ENCODE measurements at places on chromosomes 13 and 19.

GRCh38 chr19:45385392-45386221 lies 15.2 kb upstream of the ERCC2 start:
- DNase-seq = no peak

DNA sequence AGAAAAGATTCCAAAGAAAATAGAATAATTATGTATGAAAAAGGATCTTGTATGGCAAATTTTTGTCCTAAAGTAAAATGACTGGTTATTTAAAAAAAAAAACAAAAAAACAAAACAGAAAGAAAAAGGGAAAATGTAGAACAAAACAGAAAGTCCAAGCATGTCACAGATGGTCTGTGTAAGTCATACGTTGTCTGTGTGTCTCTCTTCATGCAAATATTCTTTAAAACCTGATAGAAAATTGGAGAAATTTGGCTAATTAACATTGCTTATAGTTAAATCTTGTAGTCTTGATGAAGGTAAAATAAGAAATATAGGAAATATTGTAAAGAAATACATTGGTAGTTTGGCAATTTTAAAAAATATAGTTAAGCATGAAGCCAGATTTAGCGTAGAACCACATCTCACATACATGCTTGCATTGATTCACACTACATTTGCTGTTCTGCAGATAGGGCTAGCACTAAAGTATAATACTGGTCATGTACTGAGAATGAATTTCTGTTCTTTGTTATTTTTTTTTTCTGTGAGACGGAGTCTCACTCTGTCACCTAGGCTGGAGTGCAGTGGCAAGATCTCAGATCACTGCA lies 58.4 kb downstream of the SPRYD7 start:
- no peak for DNase-seq

GRCh38 chr19:29614046-29614445 lies 8.0 kb downstream of the POP4 start:
- DNase-seq = no peak

DNA sequence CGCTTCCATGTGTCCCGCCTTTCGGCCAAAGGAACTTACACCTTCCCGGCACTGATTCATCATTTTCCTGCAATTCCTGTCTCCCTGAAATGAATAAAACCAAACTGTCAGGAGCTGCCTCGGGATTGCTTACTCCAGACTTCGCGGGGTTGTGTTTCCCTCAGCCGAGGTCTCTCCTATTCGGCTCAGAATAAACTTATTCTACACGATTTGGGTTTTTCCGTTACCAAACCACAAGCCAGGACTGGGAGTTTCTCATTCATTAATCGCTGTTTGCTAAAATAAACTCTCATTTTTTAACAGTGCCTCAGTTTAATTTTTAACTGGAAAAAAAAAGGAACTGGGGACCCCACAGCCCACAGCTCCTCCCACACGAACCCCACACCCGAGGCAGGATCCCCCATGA lies 667 bp downstream of the ZNF878 start:
- no peak for DNase-seq

GRCh38 chr13:99085808-99086266 lies 108.0 kb upstream of the DOCK9 start:
- DNase-seq = no peak

DNA sequence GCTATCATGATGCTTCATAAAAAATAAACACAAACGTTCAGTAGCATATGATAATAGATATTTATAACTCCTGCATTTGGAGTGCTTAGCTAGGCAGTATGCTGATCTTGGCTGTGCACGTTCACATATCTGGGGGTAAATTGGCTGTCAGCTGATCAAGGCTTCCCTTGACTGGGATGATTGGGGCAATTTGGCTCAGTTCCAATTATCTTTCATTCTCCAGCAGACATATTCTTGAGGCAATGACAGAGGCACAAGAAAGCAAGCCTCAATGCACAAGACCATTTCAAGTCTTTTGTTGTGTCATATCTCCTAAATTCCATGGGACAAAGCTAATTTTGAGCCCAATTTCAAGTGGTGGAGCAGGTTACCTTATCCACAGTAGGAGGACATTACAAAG lies 142.0 kb downstream of the DLEU7 start:
- no peak for DNase-seq

GRCh38 chr19:34998777-34999497 lies 1.2 kb upstream of the GRAMD1A start:
- DNase-seq = no peak

DNA sequence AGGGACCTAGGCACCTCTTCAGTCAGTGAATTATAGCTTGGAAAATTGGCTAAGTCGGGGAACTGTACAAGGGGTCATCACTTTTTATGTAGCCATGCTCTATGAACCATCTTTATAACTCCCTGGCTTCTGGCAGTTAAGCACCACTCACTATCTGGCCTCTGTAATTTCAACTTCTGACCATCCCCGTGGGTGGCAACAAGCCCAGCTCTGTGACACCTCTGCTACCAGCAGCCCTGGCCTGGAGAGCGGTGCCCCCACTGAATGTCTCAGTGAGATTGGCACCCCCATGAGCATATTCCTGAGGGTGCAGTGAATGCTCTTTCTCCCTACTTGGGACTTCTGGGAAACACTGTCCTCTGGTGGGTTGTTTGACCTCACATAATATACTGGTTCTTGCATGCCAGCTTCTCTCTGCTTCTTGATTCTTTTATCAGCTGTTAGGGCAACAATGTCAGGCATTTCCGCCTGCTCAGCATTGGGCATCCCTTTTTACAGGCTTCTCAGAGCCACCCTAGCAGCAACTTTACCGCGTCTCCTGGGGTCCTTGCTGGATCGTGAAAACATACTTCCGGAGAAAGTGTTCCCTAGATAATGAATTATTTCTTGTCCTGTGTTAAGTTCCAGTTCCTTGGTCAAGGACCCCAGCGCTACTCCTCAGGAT lies 10.4 kb downstream of the KL start:
- no peak for DNase-seq

DNA sequence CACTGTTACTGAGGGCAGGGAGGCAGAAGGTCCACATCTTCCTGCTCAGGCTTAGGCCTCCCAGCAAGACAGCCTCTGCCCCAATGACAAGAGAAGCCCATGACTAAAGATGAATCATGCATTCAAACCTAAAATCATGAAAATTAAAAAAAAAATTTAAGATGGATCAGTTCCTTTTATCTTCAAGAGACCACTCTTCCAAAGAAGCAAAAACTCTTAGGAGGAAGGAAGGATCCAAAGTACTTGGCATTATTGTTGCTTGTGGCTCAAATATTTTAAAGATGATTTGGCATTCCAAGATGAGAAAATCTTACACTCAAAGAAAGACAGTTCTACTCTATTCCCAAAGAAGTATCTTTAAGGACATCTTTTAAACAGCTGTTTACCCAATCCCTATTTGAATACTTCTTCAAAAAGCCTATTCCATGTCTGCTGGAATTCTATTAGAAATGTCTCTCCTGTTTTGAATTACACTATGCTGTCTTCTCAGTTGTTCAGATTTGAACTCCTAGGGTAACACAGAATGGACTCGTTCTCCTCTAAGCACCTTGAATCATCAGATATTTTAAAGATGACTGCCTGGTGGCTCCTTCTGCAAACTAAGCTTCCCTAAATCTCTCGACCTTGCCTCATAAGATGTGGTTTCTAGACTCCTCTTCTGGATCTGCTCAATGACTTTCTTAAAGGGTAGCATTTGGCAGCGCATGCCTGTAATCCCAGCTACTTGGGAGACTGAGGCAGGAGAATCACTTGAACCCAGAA lies 7.0 kb downstream of the SERP2 start:
- DNase-seq = no peak

DNA sequence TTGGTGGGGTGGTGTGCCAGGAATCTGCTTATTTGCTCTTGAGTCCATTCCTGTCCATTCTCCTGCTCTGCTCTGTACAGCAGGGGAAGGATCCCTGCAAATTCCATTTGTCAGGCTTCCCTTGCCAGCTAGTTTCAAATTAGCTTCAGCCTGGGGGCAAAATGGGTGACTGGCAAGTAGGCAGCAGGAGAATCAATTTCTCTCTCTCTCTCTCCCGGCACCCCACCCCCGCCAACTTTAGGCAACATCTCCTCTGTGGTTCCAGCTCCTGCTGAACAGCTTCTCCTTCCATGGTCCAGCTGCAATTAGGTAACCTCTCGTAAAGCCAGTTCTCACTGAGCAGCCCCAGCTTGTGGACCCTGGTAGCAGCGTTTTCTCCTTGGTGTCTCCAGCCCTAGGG lies 6.7 kb upstream of the MYCBP2 start:
- no peak for DNase-seq

DNA sequence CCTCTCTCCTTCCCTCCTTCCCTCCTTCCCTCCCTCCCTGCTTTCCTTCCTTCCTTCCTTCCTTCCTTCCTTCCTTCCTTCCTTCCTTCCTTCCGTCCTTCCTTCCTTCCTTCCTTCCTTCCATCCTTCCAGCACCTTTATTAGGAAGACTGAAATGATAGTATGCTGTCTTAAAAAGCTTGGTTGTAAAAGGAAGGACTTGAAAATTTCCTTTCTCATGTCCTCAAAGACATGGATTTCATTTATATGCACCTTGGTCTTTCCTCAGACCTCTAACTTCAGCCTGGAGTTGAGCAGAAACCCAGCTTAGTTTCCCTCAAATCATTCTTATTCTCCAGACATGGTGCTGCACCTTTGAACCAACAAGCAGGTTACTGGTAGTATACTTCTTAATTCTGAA lies 141.7 kb downstream of the GPC6 start:
- DNase-seq = no peak

- no peak for DNase-seq
These were observed 10.1 kb downstream of the TUBB4A start for GRCh38 chr19:6491802-6492592.

DNA sequence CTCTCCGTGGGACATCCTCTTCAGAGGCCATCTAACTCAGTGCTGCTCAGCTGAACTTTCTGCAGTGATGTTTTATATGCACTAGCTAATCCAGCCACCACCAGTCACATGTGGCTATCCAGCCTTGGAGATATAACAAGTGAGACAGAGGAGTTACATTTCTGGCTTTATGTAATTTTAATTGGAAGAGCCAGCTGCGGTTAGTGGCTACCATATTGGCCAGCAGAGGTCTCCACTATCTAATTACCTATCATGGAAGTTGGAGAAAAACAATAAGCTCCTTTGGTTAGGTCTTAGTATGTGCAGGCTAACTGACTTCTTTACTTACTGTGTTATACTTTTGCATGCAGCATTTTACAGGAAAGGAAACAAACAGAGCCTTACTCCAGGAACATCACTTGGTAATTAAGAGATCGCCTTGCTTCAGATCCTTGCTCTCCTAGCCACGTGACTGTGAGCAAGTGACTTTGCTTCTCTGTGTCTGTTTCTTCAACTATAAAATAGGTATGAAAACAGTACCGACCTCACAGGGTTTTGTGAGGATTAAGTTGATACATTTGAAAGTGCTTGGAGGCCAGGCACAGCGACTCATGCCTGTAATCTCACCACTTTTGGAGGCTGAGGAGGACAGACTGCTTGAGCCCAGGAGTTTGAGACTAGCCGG lies 1.6 kb upstream of the KLK10 start:
- DNase-seq = peak; percentile 61

DNA sequence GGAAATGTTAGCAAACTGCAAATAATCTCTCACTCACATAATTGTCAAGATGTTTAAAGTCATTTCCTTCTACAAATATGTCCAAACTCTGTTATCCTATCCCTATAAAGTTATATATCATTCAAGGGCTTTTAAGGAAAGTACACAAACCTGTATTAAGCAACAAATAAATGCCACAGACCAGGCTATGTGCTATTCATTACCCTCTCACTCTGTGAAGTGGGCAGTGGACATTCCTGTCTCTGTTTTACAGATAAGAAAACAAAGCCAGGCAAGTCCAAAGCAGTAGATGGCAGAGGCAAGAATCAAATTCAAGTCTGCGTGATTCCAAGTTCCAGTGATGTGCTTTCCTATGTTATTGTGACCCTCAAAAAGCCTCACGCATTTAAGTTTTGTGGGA lies 140.6 kb downstream of the LHFPL6 start:
- no peak for DNase-seq

GRCh38 chr13:94829837-94830365 lies 117.6 kb upstream of the SOX21 start:
- no peak for DNase-seq

GRCh38 chr13:56687131-56687530 lies 453.6 kb upstream of the PRR20A start:
- no peak for DNase-seq

DNA sequence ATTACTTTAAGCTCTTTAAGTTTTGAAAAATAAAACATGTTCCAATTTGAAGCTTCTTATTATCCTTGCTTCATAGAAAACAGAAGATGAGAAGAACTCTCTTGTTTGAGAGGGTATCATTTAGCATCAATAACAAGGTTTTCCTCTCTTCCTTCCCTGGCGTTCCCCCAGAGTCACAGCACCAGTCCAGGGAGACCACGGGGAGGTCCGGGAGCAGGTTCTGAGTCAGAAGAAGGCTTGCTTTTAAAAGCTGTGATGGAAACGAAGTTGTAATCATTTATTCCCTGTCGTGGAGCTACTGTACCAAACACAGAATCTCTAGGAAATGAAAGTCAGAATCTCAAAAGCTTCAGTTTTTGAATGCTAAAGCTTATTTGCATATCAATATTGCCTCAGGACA lies 174.0 kb upstream of the LSM14A start:
- DNase-seq = no peak

DNA sequence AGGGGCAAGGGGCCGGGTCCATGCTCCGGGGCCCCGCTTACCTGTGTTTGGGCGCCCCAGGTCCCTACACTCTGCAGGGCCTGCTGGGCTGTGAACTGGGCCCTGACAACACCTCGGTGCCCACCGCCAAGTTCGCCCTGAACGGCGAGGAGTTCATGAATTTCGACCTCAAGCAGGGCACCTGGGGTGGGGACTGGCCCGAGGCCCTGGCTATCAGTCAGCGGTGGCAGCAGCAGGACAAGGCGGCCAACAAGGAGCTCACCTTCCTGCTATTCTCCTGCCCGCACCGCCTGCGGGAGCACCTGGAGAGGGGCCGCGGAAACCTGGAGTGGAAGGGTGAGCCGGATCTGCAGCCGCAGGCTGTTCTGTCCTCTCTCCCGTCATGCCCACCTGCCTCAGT lies 1.7 kb downstream of the FCGRT start:
- no peak for DNase-seq

GRCh38 chr19:13127811-13128575 lies 9.9 kb downstream of the NACC1 start:
- DNase-seq = no peak

DNA sequence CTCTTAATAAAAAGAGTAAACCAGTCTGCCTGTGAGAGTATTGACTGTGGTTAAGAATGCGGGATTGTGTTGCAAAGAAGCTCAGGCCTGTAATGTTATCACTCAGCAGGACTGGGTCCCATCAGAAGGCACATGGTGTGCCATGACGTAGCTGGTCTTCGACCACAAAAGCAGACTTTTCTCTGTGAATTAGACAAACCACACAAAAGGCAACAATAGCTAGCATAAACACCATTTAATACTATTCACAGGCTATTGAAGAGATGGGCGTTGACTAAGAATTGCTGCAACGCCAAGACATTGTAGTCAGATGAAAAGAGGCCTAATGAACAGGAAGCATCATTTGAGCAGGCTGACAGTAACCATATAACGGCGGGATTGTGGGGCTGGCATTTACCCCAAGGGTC lies 235.6 kb upstream of the SOX21 start:
- DNase-seq = no peak

GRCh38 chr19:5354403-5354802 lies 13.8 kb upstream of the PTPRS start:
- DNase-seq = no peak

All from LoVo (cell line).